ENCODE measurements at places on chromosomes 16 and 17.
A peak's percentile ranks its signal among the peaks of the same experiment; 100 is the strongest.

GRCh38 chr17:37485938-37486570 lies 3.6 kb upstream of the DUSP14 start:
- no peak for DNase-seq

DNA sequence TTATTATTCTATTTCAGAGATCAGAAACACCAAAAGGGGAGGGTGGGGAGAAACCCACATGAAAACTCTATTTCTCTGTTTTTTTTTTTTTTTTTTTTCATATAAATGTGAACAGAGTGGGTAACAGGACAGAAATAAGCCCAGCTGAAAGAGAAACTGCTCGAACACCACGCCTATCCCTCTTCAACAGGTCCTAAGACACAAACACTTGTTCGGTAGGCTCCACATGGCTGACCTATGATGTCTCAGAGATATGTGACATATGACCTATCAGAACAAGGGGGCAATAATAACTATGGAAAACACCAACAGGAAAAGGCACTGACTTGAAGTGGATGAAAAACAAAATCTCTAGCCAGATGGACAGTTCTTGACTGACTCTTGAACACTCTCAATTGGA lies 44.8 kb downstream of the PARN start:
- no peak for DNase-seq

- DNase-seq: no peak
These were observed at the start of gene QPRT for GRCh38 chr16:29678691-29679267. Gene QPRT, plus strand, starts transcription at chr16:29679180. Its CDS starts 18 bp downstream, at chr16:29679198.

DNA sequence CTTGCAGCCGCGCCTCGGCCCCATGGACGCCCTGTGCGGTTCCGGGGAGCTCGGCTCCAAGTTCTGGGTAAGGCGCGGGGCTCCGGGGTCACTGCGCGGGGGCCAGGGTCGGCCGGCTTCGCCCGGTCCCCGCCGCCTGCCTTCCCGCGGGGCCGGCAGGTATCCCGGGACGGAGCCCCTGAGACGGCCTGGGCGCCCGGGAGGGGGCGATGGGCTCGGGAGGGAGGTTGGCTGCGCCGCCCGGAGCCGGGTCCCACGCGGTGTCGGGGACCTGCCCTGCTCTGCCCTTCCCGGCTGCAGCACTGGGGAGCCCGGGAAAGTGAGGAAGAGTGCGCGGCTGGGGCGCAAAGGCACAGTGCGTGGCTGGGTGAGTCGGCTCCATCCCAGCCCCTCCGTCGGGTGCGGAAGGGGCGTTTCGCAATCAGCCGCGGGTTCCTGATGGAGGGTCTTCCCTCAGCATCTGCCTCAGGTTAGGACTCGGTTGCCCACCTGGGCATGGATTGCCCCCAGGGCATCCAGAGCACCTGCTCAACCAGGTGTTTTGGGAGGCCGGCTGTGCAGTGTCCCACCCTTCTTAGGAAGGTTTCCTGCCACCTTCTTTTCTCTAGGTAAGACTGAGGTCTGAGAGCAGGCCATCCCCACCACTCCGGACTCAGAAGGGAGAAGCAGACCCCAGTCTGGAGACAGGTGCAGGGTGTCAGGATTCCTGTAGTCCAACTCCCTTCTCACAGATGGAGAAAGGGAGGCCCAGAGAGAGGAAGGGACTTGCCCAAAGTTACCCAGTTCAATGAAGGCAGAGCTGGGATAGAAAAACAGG lies 442 bp downstream of the ABCC3 start:
- no peak for DNase-seq

- no peak for DNase-seq
These were observed 26.3 kb downstream of the ARHGAP23 start for GRCh38 chr17:38454532-38454931.

DNA sequence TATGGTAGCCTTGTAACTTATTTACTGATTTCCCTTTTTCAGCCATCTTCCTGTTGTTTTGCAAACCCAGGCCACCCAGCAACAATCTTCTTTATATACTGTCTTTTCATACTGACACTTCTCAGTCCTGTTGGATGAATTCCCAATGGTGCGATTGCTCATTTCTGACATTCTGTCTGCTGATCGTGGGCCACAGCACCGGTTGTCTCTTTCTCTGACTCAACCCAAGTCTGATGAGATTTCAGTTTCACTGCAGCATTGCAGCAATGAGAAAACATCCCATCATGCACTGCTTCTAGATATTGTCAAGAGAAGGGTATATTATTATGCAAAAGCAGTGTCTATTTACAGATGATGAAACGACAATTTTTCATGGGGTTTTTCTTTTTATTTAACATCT lies 349.2 kb upstream of the HSBP1 start:
- DNase-seq: no peak

- DNase-seq: no peak
These were observed 133.9 kb downstream of the SPACA3 start for GRCh38 chr17:33125552-33125950.

GRCh38 chr16:49280105-49280741 lies 1.4 kb downstream of the CBLN1 start:
- DNase-seq: no peak

DNA sequence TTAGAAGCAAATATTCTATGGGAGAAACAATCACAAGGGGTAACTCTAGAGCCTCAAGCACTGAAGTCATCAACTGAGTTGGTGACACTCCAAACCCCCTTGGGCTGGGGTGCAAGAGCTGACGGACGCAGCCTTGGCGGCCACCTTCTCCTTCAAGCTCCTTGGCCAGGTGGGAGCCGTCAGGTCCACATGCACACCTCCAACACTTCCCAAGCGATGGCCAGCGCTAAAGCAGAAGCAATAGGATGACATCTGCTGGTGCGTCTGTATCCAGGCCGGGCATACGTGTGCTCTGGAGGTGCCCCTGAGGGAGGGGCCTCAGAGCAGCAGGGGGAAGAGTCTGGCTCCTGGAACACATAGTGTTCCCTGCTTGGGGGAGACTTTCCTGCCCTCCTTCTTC lies 12.2 kb upstream of the FOXJ1 start:
- no peak for DNase-seq

- DNase-seq: peak; percentile 59
These were observed 972 bp downstream of the RSAD1 start for GRCh38 chr17:50479522-50480141.

DNA sequence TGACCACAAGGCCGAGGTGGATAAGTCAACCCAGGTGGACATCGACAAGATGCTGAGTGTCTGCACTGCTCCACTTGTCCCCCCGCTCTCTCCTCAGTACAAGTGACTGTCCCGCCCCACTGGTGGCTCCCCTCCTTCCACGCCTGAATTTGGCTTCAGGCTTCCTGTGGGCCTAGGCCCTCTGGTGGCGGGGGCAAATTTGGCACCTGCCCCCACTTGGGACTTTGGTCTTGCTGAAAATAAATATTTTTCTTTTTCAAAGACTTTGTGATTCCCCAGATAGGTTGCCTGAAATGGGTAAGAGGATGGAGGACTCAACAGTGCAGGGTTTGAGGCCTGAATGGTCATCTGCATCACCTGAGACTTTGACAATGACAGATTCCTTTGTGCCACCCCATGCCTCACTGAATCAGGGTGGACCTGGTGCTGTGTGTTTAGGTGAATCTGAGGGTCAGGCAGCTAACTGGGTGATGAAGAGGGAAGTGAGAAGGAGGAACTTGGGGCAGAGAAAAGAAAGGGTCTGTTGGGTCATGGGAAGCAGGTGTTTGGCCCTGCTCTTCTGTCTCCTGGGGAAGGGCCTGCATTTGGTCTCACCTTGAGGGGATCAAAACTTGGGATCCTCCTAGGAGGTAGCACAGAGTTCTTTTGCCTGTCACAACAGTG lies 2.0 kb downstream of the C16orf86 start:
- DNase-seq: peak; percentile 36

- DNase-seq: no peak
These were observed 85.2 kb downstream of the GLG1 start for GRCh38 chr16:74521691-74522090.

GRCh38 chr16:51150888-51151320 lies at the start of gene SALL1:
Gene SALL1, minus strand, starts transcription at chr16:51151270. Its CDS starts 29 bp downstream, at chr16:51151241.
- DNase-seq: no peak

- no peak for DNase-seq
These were observed 13.7 kb downstream of the SLC5A10 start for GRCh38 chr17:18965530-18966236.
